ENCODE measurements at places on chromosomes 5 and 9.

- H3K4me1 ChIP-seq, result peaks cover 5% of the 10 kb centered on the region
- H3K4me3 ChIP-seq, result no peak overlapping the region
- H3K27me3 ChIP-seq, result no peaks in the 10 kb centered on the region
- no peaks in the 10 kb centered on the region for H3K36me3 ChIP-seq
- H3K27ac ChIP-seq, result no peak overlapping the region
Observed at GRCh38 chr9:121618504-121618903, 32.9 kb upstream of the DAB2IP start.

GRCh38 chr5:80208381-80208780 is 47.5 kb downstream of the SERINC5 start:
- no peaks in the 10 kb centered on the region for H3K36me3 ChIP-seq
- H3K27me3 ChIP-seq, result no peaks in the 10 kb centered on the region
- no peak overlapping the region for H3K27ac ChIP-seq
- no peak for DNase-seq
- H3K4me1 ChIP-seq, result peaks cover 3% of the 10 kb centered on the region

DNA sequence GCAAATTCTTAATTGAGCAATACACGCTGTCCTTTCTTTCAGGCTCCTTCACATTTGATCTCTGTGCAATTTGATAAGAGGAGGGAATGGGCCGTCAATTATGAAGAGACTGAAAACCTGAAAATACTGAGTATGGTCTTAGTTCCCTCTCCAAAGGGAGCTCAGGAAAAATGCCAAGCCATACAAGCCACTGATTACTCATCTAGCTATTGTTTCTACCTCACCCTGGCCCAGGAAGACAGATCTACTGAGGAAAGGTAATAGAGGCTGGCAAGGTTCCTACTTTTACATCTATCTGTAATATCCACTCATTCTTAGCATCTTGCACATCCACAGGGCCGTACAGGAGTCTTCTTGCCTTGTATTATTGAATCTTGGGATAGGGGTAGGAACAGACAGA is 23.7 kb upstream of the TNC start:
- H3K27me3 ChIP-seq, result no peaks in the 10 kb centered on the region
- H3K27ac ChIP-seq, result no peak overlapping the region
- DNase-seq, result no peak

- no peak for DNase-seq
- no peaks in the 10 kb centered on the region for H3K4me1 ChIP-seq
- no peaks in the 10 kb centered on the region for H3K27me3 ChIP-seq
Observed at GRCh38 chr5:65954200-65954599, 27.8 kb downstream of the ERBIN start.

GRCh38 chr5:3214838-3215374 is 380.7 kb upstream of the IRX1 start:
- H3K4me3 ChIP-seq, result no peak overlapping the region
- H3K4me1 ChIP-seq, result no peaks in the 10 kb centered on the region

DNA sequence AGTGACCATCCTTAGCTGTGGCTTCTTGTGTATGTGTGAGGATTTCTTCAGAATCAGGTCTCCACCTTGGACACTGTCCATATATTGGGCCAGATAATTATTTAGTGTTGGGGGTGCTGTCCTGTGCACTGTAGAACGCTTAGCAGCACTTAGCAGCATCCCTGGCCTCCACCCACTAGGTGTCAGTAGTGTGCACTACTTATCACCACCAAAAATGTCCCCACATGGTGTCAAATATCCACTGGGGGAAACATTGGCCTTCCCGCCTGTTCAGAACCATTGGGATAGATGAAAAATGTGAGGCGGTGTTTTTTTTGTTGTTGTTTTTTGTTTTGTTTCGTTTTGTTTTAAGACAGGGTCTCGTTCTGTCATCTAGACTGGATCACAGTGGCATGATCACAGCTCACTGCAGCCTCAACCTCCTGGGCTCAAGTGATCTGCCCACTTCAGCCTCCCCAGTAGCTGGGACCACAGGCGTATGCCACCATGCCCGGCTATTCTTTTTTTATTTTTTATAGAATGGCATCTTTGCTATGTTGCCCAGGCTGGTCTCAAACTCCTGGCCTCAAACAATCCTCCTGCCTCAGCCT is 67.7 kb downstream of the TENT4A start:
- no peak overlapping the region for H3K4me3 ChIP-seq
- H3K27ac ChIP-seq, result no peak overlapping the region
- H3K36me3 ChIP-seq, result no peaks in the 10 kb centered on the region
- no peaks in the 10 kb centered on the region for H3K4me1 ChIP-seq
- H3K27me3 ChIP-seq, result no peaks in the 10 kb centered on the region
- DNase-seq, result no peak

DNA sequence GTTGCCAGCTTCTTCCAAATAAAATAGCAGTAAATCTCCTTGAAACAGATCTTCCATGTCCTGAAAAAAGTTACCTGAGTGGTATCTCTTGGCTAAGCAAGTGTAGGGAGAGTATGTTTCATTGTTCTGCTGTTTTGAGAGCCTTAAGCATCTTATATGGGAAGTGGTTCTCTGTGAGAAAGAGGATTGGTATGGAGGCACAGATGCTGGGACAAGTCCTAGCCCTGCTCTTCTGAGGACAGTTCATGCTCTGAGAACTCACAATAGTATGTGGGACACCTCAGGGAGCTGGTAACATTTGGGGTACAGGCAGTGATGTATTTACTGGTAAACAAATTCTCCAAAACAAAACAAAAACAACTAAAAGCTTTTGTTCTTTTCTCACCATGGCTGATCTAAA is 2.0 kb downstream of the PPP3R2 start:
- DNase-seq, result no peak
- no peak overlapping the region for H3K27ac ChIP-seq

DNA sequence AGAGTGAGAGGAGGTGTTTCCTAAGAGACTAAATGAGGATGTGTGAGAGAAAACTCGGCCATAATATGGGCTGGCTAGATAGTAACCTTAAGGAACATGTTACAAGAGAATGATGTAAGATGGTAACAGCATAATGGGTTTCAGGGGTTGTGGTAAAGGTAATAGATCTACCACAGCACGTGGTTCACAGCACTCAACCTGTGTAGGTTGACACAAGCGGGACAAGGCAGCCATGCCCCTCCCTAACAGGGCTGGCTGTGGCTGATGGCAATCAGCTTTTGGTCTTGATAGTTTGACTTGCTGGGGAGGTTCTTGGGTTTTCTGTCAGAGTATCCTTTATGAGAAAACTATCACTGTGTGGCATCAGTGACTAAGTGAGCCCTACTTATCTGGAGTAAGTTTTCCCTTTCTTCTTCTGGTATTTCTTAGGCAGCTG is 138.6 kb downstream of the TRIO start:
- H3K36me3 ChIP-seq, result no peaks in the 10 kb centered on the region
- no peak overlapping the region for H3K27ac ChIP-seq
- H3K4me1 ChIP-seq, result no peaks in the 10 kb centered on the region
- no peak overlapping the region for H3K4me3 ChIP-seq

GRCh38 chr9:130451509-130452388 is 7.0 kb downstream of the ASS1 start:
- no peaks in the 10 kb centered on the region for H3K27me3 ChIP-seq
- no peak overlapping the region for H3K4me3 ChIP-seq
- no peaks in the 10 kb centered on the region for H3K36me3 ChIP-seq
- DNase-seq, result peak; percentile 91
- H3K27ac ChIP-seq, result peak overlapping the region; percentile 9

DNA sequence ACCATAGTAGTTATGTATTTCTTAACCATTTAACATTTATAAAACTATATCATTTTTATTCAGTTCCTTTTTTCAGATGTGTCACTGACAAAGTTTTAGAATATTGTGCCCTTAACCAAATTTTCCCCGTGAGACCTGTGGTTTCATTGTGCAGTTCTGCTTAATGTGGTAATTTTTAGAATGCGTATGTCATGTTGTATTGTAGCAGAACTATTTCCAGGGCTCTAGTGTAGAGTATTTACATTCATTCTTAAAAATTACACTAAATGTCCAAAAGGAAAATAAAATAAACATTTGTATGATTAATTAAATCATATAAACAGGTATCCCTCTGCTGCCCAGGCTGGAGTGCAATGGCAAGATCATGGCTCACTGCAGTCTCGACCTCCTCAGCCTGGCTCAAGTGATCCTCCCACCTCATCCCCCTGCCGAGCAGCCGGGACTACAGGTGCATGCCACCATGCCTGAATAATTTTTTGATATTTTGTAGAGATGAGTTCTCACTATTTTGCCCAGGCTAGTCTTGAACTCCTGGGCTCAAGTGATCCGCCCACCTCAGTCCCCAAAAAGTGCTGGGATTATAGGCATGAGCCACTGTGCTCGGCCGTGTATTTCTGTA is 15.4 kb downstream of the SERINC5 start:
- no peaks in the 10 kb centered on the region for H3K27me3 ChIP-seq
- no peaks in the 10 kb centered on the region for H3K36me3 ChIP-seq
- H3K4me1 ChIP-seq, result peaks cover 15% of the 10 kb centered on the region
- no peak for DNase-seq

- peak; percentile 83 for DNase-seq
- no peaks in the 10 kb centered on the region for H3K36me3 ChIP-seq
- no peaks in the 10 kb centered on the region for H3K27me3 ChIP-seq
- H3K4me1 ChIP-seq, result no peaks in the 10 kb centered on the region
Observed at GRCh38 chr5:42423285-42424165, at the start of gene GHR. TSS of gene GHR (plus strand) at chr5:42423439. CDS start at chr5:42565875, 142,436 bp downstream.

- no peaks in the 10 kb centered on the region for H3K36me3 ChIP-seq
- H3K4me3 ChIP-seq, result no peak overlapping the region
- DNase-seq, result no peak
- no peaks in the 10 kb centered on the region for H3K27me3 ChIP-seq
Observed at GRCh38 chr9:91307279-91307678, 54.4 kb downstream of the AUH start.

GRCh38 chr9:126965541-126966428 is 51.2 kb downstream of the RALGPS1 start:
- H3K4me1 ChIP-seq, result no peaks in the 10 kb centered on the region
- H3K4me3 ChIP-seq, result no peak overlapping the region
- no peaks in the 10 kb centered on the region for H3K36me3 ChIP-seq
- no peak overlapping the region for H3K27ac ChIP-seq
- peak; percentile 42 for DNase-seq
- no peaks in the 10 kb centered on the region for H3K27me3 ChIP-seq

- DNase-seq, result no peak
- H3K27me3 ChIP-seq, result no peaks in the 10 kb centered on the region
- no peak overlapping the region for H3K27ac ChIP-seq
- no peaks in the 10 kb centered on the region for H3K4me1 ChIP-seq
- no peak overlapping the region for H3K4me3 ChIP-seq
- H3K36me3 ChIP-seq, result no peaks in the 10 kb centered on the region
Observed at GRCh38 chr9:4059437-4059836, 240.4 kb downstream of the GLIS3 start.

- DNase-seq, result no peak
- no peak overlapping the region for H3K4me3 ChIP-seq
- no peaks in the 10 kb centered on the region for H3K27me3 ChIP-seq
- no peak overlapping the region for H3K27ac ChIP-seq
Observed at GRCh38 chr5:96582343-96582742, 79.8 kb upstream of the CAST start.

Measured in colonic mucosa (tissue), 4 donors.